Daoy (cell line): ENCODE measurements at places on chromosomes 7 and 10. TPM values are rescaled to one million over a fixed set of nuclear protein-coding genes. Genes with fewer than 3 reads are reported as not detected.

CUEDC2 gene
- total RNA-seq: 19.5 and 30.1 TPM in 2 replicates

EGR2 gene
- total RNA-seq: 1.4 and 3.1 TPM in 2 replicates

NACAD gene
- total RNA-seq: 1.6 and 3.2 TPM in 2 replicates

PRSS37 gene
- not detected in 2 replicates for total RNA-seq

ACSL5 gene
- 16.1 and 18.3 TPM in 2 replicates for total RNA-seq

NIPSNAP2 gene
- 65.8 and 68.6 TPM in 2 replicates for total RNA-seq

IGF2BP3 gene
- total RNA-seq: 277 and 349 TPM in 2 replicates

COL17A1 gene
- 0.06 and 0.23 TPM in 2 replicates for total RNA-seq

ZNF503 gene
- total RNA-seq: 3.7 and 5.7 TPM in 2 replicates

TMEM270 gene
- total RNA-seq: 0.69 and 1.5 TPM in 2 replicates

ASB15 gene
- total RNA-seq: not detected in 2 replicates

ATXN7L1 gene
- total RNA-seq: 0.71 and 8.8 TPM in 2 replicates

PRLHR gene
- not detected in 2 replicates for total RNA-seq

SUPV3L1 gene
- total RNA-seq: 23.0 and 24.9 TPM in 2 replicates

ELMO1 gene
- total RNA-seq: 7.0 and 25.3 TPM in 2 replicates

ELFN1 gene
- 0.15 and 1.1 TPM in 2 replicates for total RNA-seq

OGDHL gene
- 1.5 and 3.4 TPM in 2 replicates for total RNA-seq

HUS1 gene
- 35.7 and 55.8 TPM in 2 replicates for total RNA-seq

RPEL1 gene
- 0.06 TPM in 2 replicates for total RNA-seq

KIF5B gene
- 122 TPM in 2 replicates for total RNA-seq

MKX gene
- total RNA-seq: 0.39 and 1.6 TPM in 2 replicates

SPDYE2 gene
- not detected in 2 replicates for total RNA-seq

TMEM236 gene
- 0.06 TPM in 1 of 2 replicates, not detected in the other for total RNA-seq

SSC4D gene
- total RNA-seq: 0.30 and 2.5 TPM in 2 replicates

AIMP2 gene
- total RNA-seq: 124 and 145 TPM in 2 replicates

FBXL13 gene
- total RNA-seq: 3.1 and 8.3 TPM in 2 replicates

ADCK2 gene
- 15.0 and 15.4 TPM in 2 replicates for total RNA-seq

CALHM2 gene
- 1.9 and 3.8 TPM in 2 replicates for total RNA-seq

WDFY4 gene
- total RNA-seq: not detected in 2 replicates

SEMA3D gene
- 0.95 and 1.8 TPM in 2 replicates for total RNA-seq

SCIN gene
- 0.06 TPM in 2 replicates for total RNA-seq

COBL gene
- 4.6 and 6.1 TPM in 2 replicates for total RNA-seq

ZCCHC24 gene
- 3.0 and 4.3 TPM in 2 replicates for total RNA-seq

TACR2 gene
- total RNA-seq: not detected in 2 replicates

NCF1 gene
- total RNA-seq: not detected in 2 replicates

GPR85 gene
- 1.4 and 3.4 TPM in 2 replicates for total RNA-seq

NUDT13 gene
- total RNA-seq: 1.2 TPM in 1 of 2 replicates, not detected in the other

SLC13A4 gene
- total RNA-seq: not detected in 2 replicates

SOSTDC1 gene
- not detected in 2 replicates for total RNA-seq

GIMAP1 gene
- under 0.01 TPM in 1 of 2 replicates, not detected in the other for total RNA-seq

HGF gene
- total RNA-seq: not detected in 2 replicates

BEND7 gene
- 8.0 and 9.9 TPM in 2 replicates for total RNA-seq

TMEM176B gene
- 3.3 TPM in 1 of 2 replicates, not detected in the other for total RNA-seq

DENND2A gene
- 5.4 and 6.5 TPM in 2 replicates for total RNA-seq

WIPF3 gene
- total RNA-seq: not detected in 2 replicates

PKD1L1 gene
- 0.17 and 0.18 TPM in 2 replicates for total RNA-seq

GRM8 gene
- 0.24 and 1.4 TPM in 2 replicates for total RNA-seq

LMOD2 gene
- total RNA-seq: not detected in 2 replicates

CACNB2 gene
- total RNA-seq: 0.06 TPM in 1 of 2 replicates, not detected in the other

SLC13A1 gene
- not detected in 2 replicates for total RNA-seq
